ENCODE measurements at places on chromosomes 4 and X.

- DNase-seq: no peak
These were observed 72.1 kb downstream of the ARHGEF38 start for GRCh38 chr4:105624530-105624929.

- no peak for DNase-seq
These were observed 8.1 kb downstream of the COQ2 start for GRCh38 chr4:83276299-83277040.

- peak; percentile 21 for DNase-seq
These were observed at the start of gene GK for GRCh38 chrX:30653415-30654131. GK (plus strand) TSS chrX:30653423; CDS start chrX:30653538, 115 bp downstream.

- DNase-seq: no peak
These were observed 853.2 kb upstream of the INTU start for GRCh38 chr4:126779436-126780166.

- no peak for DNase-seq
These were observed 6.4 kb downstream of the SLBP start for GRCh38 chr4:1705732-1706131.

DNA sequence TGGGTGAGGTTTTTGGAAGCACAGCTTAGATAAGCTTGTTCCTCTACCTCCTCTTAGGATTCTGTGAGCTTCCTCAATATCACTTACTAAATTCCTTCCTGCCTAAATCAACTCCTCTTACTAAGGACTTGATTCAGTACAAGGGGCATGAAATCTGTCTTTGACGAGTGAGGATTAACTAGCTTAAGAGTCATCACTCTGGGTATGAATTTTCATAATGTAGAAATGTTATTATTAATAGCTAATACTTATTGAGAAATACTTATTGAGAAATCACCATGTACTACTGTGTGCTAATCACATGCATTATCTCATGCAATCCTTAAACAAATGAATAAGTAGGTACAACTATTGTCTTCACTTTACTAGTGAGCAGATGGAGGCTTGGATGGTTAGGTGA, 28.6 kb downstream of the TRPC3 start:
- DNase-seq: no peak

DNA sequence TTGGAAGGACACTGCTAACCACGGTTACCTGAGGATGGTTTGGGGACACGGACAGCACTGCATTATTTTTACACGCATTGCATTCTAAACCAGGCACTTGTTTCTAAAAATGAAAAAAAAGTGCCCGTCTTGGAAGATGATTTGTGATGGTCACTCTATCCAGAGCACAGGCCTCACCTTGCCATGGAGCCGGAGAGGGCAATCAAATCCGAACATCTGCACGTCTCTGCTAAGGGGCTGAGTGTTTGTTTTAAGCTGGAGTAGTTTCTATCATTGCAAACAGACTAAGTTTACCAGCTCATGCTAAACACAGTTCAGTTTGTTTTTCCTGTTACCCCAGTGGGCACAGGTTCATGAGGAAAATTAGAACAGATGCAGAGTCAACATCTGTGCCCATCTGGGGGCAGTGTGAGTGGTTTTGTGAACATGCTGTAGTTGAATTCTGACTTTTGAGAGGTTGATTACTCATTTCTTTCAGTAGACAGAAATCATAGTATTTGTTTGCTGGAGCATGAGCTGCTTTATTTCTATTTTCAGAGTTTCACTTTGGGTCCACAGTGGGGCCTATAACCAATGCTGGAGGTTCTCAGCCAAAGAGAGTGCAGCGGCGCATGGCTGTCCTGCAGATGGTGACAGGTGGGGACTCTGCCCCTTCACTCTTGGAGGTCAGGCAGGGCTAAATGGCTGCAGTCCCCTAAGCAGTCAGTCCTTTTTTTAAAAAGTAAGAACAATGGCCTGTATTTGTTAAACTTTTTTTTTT, 65.4 kb upstream of the ENPP6 start:
- peak; percentile 37 for DNase-seq

GRCh38 chr4:74640111-74640903, 154.0 kb downstream of the BTC start:
- DNase-seq: no peak
